NCI-H446 (cell line): ENCODE measurements at places on chromosomes 3 and 15.

DNA sequence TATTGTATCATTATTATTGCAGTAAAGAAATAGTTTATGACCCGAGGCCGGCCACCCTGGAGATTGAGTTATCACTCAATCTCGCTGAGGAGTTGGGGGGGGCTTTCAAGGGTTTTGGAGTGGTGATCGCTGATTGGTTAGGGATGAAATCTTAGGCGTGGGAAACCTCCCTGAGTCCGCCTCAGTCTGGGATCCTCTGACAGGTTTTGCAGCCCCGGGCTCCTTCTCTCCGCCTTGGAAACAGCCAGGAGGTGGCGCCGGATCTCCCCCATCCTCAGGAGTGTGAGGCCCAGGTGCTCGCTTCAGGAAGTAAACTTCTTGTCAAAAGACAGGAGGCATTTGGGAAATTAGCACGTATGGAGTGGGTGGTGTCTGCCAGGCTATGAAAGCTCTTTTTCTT is 41.1 kb upstream of the SEC61A1 start:
- no peak for DNase-seq

GRCh38 chr15:68311859-68312557 is 34.5 kb downstream of the FEM1B start:
- DNase-seq: no peak

DNA sequence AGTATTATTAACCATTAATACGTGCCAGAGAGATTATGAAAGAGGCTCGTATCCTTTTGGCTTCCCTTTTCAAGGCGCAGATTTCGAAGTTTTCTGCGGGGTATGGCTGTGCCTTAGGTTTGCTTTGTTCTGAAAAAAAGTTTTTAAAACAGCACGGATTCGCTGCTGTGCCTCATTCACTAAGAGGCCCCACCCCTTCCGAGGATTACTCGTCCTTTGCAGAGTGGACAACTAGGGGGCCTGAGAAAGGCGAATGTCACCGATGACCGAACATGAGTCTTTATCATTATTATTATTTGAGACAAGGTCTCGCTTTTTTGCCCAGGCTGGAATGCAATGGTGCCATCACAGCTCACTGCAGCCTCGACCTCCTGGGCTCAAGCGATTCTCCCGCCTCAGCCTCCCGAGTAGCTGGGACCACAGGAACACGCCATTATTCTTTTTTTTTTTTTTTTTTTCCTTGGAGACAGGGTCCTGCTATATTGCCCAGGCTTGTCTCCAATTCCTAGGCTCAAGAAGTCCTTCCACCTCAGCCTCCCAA is 684 bp upstream of the RPS27L start:
- no peak for DNase-seq

- no peak for DNase-seq
Measured at GRCh38 chr15:82916161-82916952, 36.2 kb downstream of the HOMER2 start.

DNA sequence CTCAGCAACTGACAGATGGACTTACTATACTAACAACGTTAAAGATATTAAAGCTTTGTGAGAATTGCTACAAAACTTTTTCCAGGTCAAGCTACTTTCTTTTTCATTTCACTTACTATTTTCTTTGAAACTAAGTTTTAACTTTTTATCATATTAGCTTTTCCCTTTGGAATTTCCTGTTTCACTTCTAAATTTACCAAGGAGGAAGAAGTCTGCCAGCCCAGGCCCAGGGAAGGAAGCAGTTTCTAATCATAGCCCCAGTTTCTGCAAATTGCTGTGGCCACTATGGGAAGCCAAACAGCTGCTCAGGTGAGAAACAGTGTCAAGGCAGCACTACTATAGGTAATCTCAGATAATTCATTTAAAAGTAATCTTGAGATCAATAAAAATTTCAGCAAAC is 18.4 kb downstream of the CYFIP1 start:
- DNase-seq: no peak

- no peak for DNase-seq
Measured at GRCh38 chr3:54355800-54356199, 233.4 kb downstream of the CACNA2D3 start.
